ENCODE measurements at places on chromosomes 4 and X. TPM values are rescaled to one million over a fixed set of nuclear protein-coding genes. Genes with fewer than 3 reads are reported as not detected.

GRCh38 chrX:120468479-120468824 is 644 bp downstream of the LAMP2 start:
- DNase-seq = no peak

- DNase-seq = peak; percentile 86
These were observed 833.9 kb upstream of the PRKX start for GRCh38 chrX:4547213-4547836.

Gene AFM
- not detected for total RNA-seq

- DNase-seq = no peak
These were observed 22.3 kb downstream of the UGT2A2 start for GRCh38 chr4:69617083-69617694.

Gene IL21
- not detected for total RNA-seq

Gene CCKAR
- not detected for total RNA-seq

- no peak for DNase-seq
These were observed 180.0 kb downstream of the DHRSX start for GRCh38 chrX:2320580-2321327.

DNA sequence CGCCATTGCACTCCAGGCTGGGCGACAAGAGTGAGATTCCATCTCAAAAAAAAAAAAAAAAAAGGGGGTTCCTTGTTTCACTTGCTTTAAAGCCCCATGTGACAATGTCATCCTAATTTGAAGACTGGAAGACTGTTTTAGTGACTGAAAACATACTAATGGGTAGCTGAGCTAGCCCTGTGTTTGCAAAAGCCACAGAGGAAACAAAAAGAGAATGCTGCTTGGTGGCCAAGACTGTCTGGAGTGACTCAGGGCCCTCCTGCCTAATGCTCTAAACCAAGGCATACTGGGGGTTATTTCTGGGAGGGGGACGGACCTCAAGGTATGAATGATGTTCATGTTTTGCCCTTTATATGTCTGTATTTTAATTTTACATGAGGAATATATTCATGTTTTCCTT is 16.0 kb downstream of the HPSE start:
- no peak for DNase-seq

DNA sequence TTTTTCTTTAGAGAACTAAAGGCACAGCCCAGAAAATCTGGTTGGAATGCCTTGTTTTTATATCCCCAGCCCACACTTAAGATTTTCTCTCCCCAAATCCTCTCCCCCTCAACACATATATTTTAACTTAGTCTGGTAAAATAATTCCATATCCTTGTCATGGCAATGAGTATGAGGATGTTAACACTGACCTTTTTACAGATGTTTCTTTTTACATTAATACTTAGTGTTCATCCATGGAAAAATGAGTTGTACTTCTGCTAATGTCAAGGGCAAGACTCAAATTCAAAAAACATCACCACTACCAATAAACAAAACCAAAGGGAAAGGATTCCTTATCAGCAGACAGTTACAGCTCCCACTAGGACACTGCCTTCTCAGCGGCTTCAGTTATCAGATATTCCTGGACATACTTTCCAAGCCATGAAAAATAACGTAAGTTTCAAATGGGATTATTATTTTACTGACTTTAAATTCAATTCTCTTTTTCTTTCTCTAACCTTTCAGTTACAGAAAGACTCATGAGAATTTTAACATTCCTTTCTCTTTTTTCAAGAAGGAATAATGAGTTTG is 83.3 kb downstream of the RASL11B start:
- no peak for DNase-seq

- DNase-seq = no peak
These were observed 41.1 kb downstream of the GBA3 start for GRCh38 chr4:22733816-22734215.

Gene AMBN
- total RNA-seq = not detected

DNA sequence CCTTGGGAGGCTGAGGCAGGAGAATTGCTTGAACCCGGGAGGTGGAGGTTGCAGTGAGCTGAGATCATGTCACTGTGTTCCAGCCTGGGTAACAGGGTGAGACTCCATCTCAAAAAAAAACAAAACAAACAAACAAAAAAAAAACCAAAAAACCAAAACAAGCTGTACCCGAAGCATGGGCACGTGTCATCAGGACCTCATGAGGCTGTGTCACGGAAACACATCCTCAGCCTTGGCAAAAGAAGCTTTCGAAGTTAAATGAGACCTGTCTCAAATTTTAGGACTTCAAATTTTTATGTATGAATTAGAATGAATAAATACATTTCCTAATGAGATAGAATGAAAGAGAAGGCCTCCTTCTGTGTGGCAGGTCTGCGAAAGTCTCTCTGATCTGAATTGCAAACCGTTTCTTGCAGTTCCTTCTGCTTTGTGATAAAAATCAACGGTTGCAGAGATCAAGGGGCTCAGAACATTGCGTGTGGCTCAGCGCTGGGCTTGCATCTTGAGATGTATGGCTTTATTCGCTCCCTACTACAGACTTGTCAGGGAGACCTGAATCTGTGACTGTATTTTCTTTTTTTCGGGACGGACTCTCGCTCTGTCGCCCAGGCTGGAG is 19.5 kb upstream of the CRLF2 start:
- DNase-seq = no peak

GRCh38 chr4:2962614-2963174 is 512 bp downstream of the NOP14 start:
- DNase-seq = peak; percentile 87

DNA sequence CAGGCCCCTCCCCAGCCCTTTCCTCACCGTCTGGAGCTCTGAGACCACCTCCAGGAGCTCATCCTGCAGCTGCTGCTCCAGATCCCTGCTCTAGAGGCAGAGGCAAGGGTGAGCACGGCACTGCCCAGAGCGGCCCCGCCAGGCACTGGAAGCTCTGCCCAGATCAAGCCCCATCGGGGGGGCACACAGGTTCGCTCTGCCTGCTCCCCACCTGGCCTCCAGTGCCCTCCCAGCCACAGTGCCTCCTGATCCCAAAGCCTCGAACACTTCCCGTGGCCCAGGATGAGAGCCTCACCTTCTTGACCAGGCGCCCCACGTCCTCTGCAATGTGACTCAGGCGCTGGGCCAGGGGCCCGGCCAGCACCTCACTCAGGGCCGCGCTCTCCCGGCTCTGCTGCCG is 5.0 kb downstream of the ARHGAP4 start:
- DNase-seq = no peak

Measured in endodermal cell (in vitro differentiated cells).